ENCODE measurements at places on chromosomes 1 and 21.

- no peak for DNase-seq
These were observed 688 bp downstream of the PRXL2B start for GRCh38 chr1:2587071-2587859.

- no peak for DNase-seq
These were observed 9.9 kb downstream of the FAM3B start for GRCh38 chr21:41326414-41327080.

- no peak for DNase-seq
These were observed 25.6 kb downstream of the SLX9 start for GRCh38 chr21:44965251-44966022.

GRCh38 chr1:225451840-225452515 lies 24.1 kb upstream of the LBR start:
- no peak for DNase-seq

DNA sequence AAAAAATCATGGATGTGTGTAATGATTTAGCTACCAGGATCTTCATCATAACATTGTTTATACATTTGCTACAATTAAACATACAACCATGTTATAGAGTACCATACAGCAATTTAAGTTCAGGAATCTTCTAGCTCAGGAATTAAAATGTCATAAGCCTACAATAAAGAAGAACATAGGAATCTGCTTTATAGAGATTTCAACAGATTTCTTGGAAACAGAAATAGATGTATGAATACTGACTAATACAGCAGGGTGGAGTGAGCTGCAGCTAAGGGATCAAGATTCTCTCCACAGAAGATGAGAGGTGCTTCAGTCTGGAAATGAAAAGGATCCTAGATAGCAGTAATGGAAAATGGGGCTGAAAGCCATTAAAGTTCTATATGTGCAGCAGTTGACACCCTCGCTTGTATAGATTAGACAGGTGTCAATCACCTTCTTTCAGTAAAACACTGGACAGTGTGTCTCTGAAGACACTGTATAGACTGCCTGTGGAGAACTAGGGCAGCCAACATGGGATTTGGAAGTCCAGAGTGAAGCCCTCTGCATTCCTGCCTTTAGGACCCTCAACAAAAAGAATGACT lies 73.9 kb downstream of the DNTTIP2 start:
- DNase-seq: no peak
